ENCODE measurements at places on chromosomes 2 and 18. TPM values are rescaled to one million over a fixed set of nuclear protein-coding genes. Genes with fewer than 3 reads are reported as not detected.

The UGT1A6 gene
- not detected for total RNA-seq

DNA sequence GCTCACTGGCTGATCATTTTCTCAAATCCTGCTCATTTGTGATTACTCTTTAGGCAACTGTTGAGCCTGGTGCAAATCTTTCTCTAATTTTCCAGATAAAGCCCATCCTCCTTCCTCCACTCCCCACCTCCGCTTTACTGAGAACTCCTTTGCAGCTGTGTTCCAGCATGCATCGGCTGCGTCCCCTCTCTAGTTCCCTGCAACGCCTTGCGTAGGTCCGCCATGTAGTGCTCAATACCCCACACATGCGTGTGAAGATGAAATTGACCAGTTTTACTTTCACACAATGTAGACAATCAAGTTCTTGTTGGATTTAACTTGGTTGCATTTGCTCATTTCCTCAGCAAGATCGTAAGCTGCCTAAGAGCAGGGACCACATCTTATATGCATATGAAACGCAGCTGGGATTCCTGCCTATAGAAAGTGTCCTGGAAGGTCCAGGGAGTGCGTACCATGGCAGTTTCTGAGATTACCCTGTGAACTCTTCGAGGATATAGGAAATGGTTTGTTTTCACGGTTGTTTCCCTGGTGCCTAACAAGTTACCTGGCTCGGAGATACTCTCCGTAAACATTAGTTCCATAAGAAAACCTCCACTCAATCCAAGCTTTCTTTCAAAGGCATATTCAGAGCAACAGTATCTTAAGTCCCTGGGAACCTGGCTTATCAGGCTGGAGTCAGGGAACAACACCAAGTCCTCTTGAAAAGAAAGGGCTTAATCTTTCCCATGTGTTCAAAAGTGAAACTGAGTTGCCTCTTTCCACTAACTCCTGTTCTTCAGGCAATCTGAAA lies 766.4 kb upstream of the ID2 start:
- DNase-seq = no peak

GRCh38 chr2:190454795-190455194 lies 46.6 kb downstream of the MFSD6 start:
- no peak for DNase-seq

DNA sequence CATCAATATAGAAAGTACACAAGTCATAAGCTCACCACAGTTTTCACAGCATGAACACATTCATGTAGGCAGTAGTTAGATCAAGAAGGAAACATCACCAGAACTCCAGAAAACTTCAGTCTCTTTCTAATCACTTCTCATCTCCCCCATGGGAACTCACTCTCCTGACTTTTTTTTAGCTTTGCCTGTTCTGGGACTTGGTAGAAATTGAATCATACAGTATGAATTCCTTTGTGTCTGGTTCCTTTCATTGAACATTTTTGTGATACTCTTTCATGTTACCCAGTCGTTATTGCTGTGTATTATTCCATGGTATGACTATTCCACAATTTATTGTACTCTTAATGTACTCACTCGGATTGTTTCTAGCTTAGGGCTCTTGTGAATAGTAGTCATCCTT lies 160.2 kb downstream of the TAF4B start:
- no peak for DNase-seq

DNA sequence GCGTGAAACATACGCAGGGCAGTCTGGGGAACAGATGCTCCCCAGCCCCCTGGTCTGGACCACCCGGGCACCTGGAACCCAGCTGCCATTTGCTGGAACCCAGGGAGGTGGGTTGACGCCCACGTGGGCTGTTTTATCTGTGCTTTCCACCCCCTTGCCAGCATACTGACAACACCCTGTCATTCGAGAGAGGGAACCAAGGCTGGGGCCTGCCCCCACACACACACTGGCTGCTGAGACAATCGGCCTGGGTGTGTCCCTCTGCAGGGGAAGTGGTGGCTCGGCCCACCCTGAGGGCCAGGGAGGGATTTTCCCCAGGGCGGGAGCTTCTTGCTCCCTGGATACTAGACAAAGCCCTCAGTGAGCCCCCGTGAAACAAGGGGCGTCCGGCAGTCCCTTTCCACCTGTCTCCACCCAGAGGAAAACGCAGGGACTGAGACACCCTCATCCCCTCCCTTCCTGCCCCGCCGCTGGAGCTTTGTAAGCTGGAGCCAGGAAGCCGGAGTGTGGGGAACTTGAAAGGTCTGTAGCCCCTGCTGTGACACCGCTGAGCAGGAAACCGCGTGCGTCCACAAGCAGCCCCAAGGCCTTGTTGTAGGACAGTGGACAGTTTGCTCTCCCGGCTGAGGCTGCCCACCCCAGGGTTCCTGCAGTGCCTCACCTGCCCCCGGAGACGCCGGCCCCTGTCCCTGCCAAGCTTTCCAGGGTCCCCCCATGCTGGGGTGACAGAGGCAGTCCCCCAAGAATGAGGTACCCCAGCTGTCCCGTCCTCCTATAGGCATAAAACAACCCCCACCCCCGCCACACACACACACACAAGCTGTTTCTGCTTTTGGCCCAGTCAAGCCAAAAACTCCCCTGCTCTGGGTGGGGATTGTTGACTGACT lies 14.1 kb upstream of the KLF11 start:
- no peak for DNase-seq

DNA sequence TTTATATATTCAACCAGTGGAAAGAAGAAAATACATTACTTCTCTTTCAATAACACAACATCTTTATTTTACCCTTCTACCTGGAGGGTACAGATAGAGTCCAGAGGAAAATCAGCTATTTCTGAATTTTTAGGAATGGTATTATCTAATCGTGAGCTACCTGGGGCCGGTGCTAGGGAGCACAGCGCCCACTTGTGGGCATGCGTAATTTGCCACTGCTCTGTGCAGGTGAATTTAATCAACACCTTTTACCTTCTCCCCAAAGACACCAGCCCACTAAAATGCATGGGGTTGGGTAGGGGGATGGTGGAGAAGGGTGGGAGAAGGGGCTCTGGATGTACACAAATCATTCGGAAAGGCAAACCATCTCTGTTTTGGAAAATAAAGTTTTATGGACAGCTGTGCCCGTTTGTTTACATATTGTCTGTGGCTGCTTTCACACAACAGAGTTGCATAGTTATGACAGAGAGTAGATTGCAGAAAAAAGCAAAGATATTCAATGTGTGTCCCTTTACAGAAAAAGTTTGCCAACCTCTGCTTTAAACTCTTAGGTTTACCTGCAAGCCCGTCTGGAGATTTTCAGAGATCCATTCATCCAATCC lies 51.5 kb upstream of the DCC start:
- DNase-seq = no peak

DNA sequence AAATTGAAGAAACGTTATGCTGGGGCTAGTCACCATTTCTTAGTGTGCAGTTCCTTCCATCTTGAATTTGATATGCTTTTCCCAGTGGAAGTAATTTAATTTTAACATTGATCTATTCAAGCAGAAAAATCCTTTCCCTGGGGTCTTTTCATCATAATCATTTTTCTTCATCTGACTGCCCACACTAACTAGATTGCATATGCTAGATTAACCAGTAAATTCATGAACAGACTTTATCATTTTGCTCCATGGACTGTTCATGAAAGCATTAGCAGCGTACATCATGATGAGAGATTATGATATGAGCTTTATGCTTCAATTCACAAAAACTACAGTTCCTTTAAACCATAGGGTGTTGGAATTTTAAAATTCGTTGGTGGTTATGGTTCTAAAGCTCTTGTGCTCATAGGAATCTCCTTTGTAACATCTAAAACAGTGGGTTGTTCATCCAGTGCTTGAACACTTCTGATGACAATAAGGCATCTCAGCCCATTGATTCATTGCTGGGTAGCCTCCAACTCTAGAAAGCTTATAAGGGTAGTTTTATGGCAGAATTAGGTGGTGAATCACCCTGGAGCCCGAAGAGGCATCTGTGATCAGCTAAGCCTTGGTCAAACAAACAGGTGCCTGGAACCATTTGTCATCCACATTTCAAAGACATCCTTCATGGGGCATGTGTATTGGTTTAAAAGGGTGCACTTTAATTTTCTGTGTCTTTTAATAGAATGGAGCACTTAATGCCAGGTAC lies 77.2 kb upstream of the NDUFV2 start:
- peak; percentile 62 for DNase-seq

DNA sequence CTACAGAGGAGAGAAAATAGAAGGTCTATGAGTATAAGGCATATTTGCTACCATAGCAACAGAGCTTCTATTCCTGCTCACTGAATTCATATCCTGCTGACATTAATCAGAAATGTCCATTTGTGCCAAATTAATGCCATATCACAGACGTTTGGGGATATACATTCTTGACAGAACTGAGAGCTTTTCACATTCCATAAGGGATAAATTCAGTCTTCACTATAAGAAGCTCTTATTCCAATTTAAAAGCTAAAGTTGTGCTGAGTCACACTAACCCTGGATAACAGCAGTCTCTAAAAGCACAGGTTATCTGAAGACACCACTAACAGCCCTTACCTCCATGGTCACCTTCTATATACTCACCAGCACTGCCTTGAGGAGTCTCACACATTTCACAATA lies 178.1 kb downstream of the RAB3GAP1 start:
- no peak for DNase-seq

- DNase-seq = no peak
These were observed 54.6 kb upstream of the NFU1 start for GRCh38 chr2:69491864-69492263.

- DNase-seq = no peak
These were observed 23.3 kb upstream of the MC5R start for GRCh38 chr18:13800505-13801259.

DNA sequence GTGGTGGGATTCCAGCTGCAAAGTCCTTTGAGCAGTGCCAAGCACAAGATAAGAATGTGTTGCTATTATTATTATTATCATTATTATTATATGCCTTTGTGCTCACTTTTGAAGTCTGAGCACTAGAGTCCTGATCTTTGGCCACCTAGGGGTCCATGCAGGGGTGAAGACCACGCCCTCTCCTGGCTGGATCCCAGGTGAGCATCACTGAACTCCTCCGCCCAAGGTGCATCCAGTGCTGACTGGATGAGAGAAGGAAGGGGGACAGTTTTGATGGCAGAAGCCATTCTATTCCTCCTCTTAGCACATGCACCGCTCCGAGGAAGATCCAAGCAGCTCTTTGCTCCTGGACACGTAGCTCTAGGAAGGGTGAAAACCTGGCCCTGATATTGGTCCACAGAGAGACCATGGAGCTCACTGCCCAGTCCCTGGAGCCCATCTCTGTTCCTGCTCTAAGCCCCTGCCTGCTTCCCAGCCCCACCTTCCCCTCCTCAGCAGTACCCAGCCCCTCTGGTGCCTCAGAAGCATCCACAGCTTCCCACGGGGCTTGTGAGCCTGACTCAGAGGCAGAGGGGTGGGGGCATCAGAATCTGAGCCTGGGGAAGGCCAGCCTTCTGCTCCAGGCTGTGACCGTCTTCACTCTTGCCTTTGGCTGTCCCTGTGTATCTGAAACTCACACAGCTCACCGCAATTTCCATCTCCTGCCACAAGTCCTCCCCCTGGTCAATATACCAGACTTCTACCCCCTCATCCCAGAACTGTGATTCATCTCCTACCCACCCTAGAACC lies 45.4 kb downstream of the MCFD2 start:
- DNase-seq = no peak

DNA sequence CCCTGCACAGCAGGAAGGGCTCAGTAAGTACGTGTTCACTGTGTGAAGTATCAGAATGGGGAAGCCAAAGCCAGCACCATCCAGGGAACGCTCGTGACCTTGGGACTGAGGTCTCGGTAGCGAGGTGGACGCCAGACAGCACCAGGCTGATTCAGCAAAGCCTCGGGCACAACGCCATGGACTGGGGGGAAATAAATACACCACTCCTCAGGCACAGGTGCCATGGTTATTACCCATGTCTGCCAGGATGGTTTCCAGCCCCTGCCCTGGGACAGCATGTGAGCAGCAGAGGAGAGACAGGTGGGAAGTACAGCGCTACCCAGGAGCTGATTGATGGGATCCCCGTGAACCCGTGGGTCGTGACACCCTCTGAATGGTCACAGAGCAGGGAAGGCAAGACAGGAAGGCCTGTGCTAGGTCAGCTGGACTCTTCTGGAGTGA lies 53.0 kb downstream of the REEP1 start:
- no peak for DNase-seq

DNA sequence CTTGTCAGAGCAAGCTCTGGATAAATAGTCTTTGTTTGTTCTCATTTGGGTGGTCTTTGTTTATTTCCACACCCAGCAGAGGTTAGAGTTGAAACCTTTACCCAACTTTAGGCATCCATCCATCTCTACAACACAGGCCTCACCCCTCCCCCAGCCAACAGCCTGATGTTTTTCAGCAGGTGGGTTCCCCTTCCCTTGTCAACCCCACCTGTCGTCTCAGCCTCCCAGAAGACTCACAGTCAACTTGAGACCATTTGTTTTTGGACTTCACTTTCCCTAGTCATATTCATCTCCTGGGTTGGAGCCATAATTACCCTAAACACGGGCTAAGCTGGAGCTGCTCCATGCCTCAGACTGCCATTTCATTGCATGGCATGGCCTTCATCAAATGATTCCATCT lies 31.7 kb upstream of the IL36G start:
- DNase-seq = no peak

- no peak for DNase-seq
These were observed 63.4 kb upstream of the PEX13 start for GRCh38 chr2:60954139-60954538.

DNA sequence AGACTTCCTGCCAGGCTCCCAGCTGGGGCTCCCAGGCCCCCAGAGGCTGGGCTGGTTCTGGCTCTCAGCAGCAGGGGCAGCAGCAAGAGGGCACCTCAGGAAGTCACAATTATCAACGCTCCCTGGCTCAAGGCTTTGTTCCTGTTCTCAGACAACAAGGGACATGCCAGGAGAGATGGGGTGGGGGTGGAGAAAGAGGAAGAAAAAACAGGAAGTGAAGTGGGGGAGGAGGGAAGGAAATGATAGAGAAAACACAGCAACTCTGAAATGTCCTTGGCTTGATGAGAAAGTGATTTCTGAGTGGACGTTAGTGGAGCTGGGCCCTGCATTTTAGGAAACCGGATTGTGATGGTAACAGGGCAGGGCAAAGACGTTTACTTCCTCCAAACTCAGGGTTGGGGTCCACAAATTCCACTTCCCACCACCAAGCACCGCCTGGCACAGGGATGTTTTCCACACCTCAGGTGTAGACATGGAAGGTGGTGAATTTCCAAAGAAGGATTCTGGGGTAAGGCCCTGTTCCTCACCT lies 40.4 kb downstream of the CYRIA start:
- DNase-seq = no peak

DNA sequence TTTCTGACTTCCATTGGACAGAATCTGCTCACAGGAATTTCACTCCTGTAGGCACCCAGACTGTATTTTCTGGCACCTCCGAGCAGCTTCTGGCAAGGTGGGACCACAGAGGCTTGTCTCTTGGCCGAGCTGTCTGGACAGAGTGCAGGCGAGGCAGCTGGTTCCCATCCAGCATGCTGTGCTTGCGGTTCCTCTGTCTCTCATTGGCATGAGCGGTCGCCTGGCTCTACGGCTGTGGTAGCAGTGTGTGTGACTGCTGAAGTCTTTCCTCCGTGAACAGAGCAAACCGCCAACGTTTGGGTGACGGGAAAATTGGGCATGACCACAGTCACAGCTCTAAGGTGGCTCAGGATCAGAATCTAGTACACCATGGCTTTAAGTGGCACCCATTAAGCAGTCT lies 411.7 kb upstream of the NETO1 start:
- DNase-seq = no peak

Data from HFFc6 (cell line).